Urinary bladder (tissue), 4 donors: ENCODE measurements at places on chromosomes 7 and 10. TPM values are rescaled to one million over a fixed set of nuclear protein-coding genes. Genes with fewer than 3 reads are reported as not detected.

DNA sequence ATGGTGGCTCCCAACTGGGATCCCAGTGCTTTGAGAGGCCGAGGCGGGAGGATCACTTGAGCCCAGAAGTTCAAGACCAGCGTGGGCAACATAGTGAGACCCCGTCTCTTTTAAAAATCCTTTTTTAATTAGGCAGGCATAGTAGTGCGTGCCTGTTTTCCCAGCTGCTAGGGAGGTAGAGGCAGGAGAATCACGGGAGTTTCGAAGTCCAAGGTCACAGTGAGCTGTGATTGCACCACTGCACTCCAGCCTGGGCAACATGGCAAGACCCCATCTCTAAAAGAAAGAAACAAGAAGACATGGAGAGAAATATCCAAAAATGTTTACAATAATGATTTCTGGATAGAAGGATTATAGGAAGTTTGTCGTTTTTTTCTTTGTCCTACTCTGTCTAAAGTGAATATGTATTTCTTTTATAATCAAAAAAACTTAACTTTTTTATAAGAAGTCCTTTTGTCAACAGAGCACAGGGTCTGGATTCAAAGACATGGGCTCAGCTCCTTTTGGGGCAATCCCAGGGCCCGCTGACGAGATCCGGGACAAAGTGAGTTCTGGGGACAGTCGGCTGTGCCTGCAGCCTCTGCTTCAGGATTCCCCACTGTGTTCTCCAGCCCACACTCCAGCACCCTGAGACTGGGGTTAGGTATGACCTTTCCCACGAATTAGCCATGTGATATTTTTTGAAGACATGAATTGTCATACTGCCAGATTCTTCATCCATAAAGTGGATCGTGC is 45.6 kb downstream of the PDGFA start:
- no peak for DNase-seq

GRCh38 chr7:148783801-148784527 is 85.3 kb downstream of the CUL1 start:
- DNase-seq, result peak; percentile 54

GRCh38 chr10:113899952-113900598 is 45.6 kb downstream of the NHLRC2 start:
- no peak for DNase-seq

DNA sequence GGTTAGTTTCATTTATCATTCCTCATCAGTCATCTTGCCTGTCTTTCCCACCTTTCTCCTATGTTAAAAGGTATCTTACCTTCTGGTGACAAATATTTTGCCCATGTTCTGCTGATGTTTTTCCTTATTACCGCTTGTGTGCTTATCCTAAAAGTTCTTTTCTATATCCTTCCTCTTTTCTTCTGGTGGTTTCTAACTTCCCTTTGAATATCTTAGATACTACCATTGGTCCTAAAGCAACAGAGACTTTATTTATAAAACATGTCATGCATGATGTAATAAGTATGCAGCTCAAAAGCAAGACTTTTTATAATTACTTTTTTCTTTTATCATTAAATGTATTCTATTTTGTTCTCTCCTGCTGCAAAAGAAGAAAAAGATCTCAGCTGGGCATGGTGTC is 24.8 kb downstream of the TBC1D12 start:
- DNase-seq, result no peak

Gene AHR
- 485 TPM for total RNA-seq

Gene HECW1
- total RNA-seq, result 0.16 TPM
